ENCODE measurements at places on chromosomes 2 and 18.

- no peak for DNase-seq
Observed at GRCh38 chr18:56889621-56890020, 238.5 kb downstream of the WDR7 start.

GRCh38 chr2:226676618-226677017 is 123.0 kb downstream of the IRS1 start:
- DNase-seq, result no peak

DNA sequence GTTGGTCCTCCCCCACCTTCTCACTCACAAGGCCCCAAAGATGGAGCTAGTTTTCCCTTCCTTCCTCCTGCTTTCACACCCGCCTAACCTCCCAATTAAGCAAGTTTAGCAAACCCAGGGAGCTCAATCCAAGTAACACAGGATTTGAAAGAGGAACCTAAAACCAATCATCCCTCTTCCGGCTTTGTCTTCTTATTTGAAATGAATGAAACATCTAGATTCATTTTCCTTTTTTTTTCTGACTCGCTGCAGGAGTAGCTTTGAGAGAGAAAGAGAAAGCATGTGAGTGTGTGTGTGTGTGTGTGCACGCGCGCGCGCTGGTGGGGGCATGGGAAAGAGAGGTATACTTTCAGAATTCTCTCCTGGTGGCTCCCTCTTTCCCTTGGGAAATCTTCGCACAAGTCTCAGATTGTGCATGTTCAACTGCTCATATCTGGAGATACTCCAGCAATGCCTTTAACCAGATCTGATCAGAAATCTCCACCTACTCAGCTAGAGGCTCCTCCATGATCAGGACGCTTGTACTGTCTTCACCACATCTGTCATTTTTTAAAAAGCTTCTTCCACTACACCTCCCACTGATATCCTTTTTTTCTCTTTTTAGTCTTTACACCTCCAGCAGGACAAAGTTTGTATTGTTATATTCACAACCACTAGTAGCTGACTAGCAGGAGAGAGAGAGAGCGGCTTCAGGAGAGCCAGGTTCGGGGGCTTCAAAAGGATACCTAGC is 1.7 kb downstream of the SLC8A1 start:
- peak; percentile 64 for DNase-seq

- DNase-seq, result peak; percentile 97
Observed at GRCh38 chr18:35040988-35041814, at the start of gene MAPRE2. Gene MAPRE2, plus strand, starts transcription at chr18:35041413. Its CDS starts 127 bp downstream, at chr18:35041540.

DNA sequence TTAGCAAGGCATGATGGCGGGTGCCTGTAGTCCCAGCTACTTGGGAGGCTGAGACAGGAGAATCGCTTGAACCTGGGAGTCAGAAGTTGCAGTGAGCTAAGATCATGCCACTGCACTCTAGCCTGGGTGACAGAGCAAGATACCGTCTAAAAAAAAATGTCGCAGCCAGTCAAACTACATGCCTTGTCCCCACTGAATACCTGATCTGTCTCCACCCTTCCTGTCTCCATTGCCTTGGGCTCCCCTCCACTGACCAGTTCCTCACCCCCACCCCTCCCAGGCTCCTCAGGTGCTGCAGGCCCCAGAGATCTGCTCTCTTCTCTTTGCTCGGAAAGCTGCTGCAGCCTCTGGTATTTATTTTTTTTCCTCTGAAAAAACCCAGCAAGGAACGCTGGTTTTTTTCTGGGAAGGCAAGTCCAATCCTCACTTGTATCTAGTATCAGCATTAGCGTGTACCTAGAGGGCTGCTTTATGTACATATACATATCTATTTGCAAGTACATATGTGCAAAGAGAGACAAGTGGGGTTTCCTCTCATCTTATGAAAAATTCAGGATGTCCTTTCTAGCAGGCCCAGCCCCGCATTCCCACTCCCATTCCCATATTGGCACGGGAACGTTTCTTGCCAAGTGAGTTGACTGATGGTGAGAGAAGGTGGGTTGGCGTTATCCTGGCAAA is 4.4 kb downstream of the PSD4 start:
- DNase-seq, result no peak

- DNase-seq, result peak; percentile 84
Observed at GRCh38 chr2:236745420-236746210, 176.0 kb downstream of the ACKR3 start.

DNA sequence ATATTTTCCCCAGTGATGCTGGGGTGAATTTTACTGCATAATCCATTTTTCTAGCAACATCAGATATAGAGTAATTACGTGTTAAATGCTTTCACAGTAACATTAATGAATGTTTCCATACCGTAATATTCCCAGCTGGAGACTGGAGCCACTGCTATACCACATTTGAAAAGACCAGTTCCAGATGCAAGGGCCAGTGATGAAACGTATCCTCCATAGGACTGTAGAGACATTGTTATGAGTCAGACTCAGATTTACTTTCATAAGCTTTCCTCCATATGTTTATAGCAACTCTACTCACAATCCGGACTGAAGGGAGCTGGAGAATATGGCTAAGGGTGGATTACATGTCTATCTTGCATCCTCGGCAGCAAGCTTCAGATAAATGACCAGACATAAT is 22.7 kb upstream of the GCG start:
- DNase-seq, result peak; percentile 81

DNA sequence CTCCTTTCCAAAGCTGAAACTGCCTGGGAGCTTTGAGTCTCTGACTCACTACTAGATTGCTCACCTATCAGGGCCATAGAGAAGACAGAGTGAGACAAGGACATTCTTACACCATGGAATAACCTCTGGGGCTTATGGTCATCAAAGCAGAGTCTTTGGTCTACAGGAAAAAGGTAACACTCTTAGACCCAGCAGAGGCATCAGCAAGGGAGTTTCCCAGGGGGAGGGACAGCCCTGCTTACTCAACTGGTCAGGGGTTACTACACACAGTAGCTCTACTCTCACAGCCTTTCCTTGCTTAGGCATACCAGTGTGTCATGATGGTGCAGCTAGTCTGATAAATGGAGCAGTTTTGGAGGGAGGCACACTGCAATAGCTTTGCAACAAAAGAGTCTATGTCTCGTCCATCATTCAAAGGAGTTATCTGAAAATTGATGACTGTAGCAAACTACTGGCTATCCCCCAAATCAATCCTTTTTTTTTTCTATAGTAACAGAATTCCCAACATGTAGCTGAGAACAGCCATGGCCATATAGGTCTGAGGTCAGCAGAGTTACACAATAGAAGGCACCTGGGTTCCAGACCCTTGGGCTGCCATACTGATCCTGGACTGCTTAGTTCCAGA is 22.4 kb upstream of the CD28 start:
- DNase-seq, result peak; percentile 59

GRCh38 chr2:111208639-111209038 is 87.9 kb downstream of the BCL2L11 start:
- no peak for DNase-seq

DNA sequence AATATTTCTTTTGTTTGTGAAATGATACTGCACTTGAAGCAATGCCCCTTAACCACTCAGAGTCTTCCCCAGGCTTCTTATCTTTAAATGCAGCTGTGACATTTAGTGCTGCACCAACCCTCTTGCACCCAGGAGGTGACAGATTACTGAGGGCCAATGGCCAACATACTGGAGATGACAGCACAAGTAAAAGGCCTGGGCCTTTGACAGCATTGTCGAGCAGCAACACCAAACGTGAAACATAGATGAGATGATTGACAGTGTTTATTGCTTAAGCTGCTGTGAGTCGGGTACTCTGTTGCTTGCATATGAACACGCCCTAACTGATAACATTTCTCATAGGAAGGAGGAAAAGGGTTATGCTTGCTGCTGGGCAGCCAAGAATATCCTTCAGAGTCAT is 80.3 kb downstream of the THNSL2 start:
- DNase-seq, result no peak

DNA sequence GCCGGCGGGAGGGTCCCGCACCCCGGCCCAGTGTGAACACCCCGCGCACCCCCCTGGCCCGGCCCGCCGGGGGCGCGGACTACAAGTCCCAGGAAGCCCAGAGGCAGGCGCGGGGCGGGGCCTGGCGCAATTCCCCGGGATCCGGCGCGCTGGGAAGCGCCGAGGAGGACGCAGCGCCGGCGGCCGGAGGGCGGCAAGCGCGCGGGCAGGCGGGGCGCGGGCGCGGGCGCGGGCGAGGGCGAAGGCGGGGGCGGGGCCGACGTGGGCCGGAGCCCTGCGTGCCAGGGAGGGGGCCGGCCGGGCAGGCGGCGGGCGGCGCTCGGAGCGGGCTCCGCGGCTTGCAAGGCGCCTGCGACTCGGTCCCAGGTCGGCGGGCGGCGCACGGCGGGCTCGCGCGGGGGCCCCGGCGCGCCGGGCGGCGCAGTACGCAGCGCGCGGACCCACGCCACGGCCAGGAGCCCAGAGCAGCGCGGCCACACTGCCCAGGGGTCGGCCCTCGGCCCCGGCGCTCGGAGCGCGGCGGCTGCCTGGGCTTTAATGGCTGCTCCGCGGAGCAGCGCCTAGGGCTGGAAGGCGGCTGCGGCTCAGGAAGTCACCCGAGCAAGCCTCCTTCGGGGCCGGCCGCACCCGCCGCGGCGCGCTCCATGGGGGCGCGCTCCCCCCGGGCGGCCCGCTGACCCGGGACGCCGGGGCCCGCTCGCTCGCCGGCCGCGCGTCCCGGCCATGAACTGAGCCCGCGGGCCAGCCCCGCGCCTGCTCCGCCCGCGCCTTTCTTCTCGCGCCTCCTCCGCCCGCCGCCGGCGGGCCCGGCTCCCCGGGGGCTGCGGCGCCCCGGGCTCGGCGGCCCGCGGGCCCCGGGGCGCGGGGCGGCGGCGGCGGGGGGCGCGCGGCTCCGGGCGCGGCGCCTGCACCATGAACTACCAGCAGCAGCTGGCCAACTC is at the start of gene AGAP1:
Gene AGAP1, plus strand, starts transcription at position 269 of the 941 bp plus-strand sequence.
- DNase-seq, result peak; percentile 90

- peak; percentile 33 for DNase-seq
Observed at GRCh38 chr2:33583194-33583938, 15.7 kb downstream of the FAM98A start.

GRCh38 chr2:204977914-204978313 is 432.6 kb downstream of the PARD3B start:
- DNase-seq, result no peak

GRCh38 chr2:134669731-134670669 is 48.8 kb downstream of the TMEM163 start:
- no peak for DNase-seq

DNA sequence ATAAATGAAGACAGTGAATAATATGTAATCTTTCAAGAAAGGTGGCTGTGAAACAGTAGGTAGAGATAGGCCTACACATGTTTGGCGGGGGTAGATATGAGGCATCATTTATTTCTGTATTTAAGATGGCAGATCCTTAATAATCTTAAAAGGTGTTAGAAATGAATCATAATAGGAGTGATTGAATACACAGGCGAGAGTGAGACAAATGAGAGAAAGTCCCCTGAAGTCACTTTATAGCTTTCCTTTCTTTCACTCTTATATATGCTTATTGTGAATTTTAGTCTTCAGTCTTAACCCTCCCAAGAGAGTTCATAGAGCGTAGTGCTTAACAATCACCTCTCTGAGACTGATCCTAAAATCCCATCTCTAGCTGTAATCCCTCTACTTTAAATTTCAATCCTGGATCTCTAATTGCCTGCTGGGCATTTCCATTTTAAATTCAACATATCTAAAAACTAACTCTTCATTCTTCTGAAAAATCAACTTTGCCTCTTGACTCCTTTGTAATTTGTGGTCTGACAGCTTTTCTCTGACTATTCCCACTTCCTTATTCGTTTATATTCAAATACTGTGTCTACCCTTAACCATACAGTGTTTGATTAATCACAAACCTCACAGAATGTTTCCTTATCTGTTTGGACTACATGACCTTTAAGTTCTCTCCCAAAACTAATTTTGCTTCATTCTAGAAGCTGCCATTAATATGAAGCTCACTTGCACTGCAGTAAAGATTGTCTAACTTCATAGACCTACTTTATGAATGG is 463.7 kb upstream of the FSIP2 start:
- DNase-seq, result no peak

DNA sequence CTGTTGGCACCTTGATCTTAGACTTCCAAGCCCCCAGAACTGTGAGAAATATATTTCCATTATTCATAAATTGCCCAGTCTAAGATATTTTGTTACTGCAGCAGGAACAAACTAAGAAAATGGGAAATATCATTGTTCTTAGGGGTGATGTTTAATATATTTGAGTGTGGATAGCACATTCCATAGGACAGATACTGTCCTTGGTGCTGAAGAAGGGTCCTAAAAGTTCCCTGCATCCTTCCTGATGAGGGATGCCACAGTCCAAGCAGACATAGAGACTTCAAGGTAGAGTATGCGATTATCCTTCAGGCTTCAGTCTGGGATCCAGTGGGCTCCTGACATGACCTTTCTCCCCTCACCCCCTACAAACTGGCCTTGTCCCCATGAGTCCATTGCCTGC is 689.0 kb downstream of the TDRD15 start:
- no peak for DNase-seq

GRCh38 chr2:45802499-45803138 is 151.1 kb downstream of the PRKCE start:
- DNase-seq, result no peak

Data from fibroblast of skin of abdomen (primary cell).